ENCODE measurements at places on chromosomes 6 and 20. TPM values are rescaled to one million over a fixed set of nuclear protein-coding genes. Genes with fewer than 3 reads are reported as not detected.
A peak's percentile ranks its signal among the peaks of the same experiment; 100 is the strongest.

GRCh38 chr6:150091476-150091875, 22.6 kb upstream of the ULBP3 start:
- H3K27ac ChIP-seq: no peak overlapping the region
- no peaks in the 10 kb centered on the region for H3K4me1 ChIP-seq
- DNase-seq: peak; percentile 21
- H3K36me3 ChIP-seq: no peaks in the 10 kb centered on the region
- H3K27me3 ChIP-seq: peaks cover 25% of the 10 kb centered on the region

DNA sequence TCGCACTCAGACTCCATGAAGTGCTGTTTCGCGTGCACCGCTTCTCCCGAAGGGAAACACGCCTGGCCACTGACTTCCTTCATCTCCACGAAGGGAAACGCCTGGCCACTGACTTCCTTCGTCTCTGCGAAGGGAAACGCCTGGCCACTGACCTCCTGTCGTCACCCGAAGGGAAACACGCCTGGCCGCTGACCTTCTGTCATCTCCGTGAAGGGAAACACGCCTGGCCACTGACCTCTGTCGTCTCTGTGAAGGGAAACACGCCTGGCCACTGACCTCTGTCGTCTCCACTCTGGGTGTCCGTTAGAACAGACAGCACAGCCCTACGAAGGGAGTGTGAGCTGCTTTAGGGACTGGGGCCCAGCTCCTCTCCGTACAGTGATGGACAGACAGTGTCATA, 17.1 kb upstream of the ADRM1 start:
- no peaks in the 10 kb centered on the region for H3K27me3 ChIP-seq
- peaks cover 16% of the 10 kb centered on the region for H3K36me3 ChIP-seq
- H3K4me3 ChIP-seq: no peak overlapping the region
- no peaks in the 10 kb centered on the region for H3K4me1 ChIP-seq

The RPL7L1 gene
- total RNA-seq: 90.1 TPM

The BMP6 gene
- 2.8 TPM for total RNA-seq

DNA sequence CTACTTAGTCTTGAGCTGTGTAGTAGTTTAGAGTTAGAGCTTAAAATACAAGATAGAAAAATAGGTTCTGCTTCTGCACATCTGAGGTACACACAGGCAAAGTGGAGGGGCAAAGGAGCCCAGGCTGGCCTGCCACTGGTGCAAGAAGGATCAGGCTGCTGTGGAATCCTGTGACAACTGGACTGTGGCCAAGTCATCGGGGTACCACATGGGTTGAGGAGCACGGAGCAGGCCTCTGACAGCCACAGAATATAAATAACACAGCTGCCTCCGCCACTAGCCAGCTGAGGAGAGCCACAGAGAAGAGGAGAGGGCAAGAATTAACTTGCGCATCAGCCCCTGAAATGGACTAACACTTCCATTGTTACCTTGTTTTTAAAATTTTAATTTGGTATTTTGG, 206.0 kb upstream of the MARCKS start:
- peaks cover 10% of the 10 kb centered on the region for H3K4me1 ChIP-seq
- H3K27me3 ChIP-seq: no peaks in the 10 kb centered on the region
- no peak for DNase-seq
- H3K4me3 ChIP-seq: no peak overlapping the region
- H3K27ac ChIP-seq: no peak overlapping the region
- no peaks in the 10 kb centered on the region for H3K36me3 ChIP-seq

The VIP gene
- 0.36 TPM for total RNA-seq

All from astrocyte (in vitro differentiated cells and primary cell).